D721Med (cell line): ENCODE measurements at places on chromosomes 12 and 14.

- no peak for DNase-seq
These were observed 31.1 kb downstream of the IRF2BPL start for GRCh38 chr14:76997257-76997970.

DNA sequence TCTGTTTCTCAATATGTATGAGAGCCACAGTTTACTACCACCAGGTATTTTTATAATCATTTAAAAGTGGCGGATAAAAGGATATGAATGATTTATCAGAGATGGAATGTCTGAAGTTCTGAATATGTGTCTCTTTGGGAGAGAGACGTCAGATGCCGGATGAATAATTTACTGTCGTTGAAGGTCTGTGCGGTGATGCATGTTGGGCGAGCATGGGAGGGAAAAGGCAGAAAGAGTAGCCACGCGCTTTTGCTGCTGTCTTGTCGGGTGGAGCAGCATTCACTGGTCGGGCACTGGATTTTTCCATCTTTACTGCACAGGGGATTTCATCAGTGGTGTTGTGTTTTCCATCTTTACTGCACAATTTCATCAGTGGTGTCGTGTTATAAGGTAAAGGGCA is 65.6 kb downstream of the SYNE2 start:
- no peak for DNase-seq

DNA sequence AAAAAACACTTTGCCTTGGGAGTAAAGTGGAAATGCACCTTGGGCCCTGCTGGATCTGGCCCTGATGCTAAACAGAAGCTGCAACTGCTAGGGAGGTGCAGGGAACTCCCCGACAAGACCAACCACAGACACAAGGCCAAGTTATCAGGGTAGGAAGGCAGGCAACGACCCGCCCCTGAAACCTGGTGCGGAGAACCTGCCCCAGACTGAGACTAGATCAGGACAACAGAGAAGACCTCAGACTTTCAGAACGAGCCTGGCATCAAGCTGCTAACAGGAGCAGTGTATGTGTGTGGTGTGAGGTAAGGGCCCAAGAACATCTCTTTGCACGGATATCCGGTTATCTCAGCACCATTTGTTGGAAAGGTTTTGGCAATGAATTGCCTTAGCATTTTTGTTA is 233.7 kb upstream of the RTL1 start:
- no peak for DNase-seq

- no peak for DNase-seq
These were observed 13.7 kb downstream of the NID2 start for GRCh38 chr14:52055167-52055566.

DNA sequence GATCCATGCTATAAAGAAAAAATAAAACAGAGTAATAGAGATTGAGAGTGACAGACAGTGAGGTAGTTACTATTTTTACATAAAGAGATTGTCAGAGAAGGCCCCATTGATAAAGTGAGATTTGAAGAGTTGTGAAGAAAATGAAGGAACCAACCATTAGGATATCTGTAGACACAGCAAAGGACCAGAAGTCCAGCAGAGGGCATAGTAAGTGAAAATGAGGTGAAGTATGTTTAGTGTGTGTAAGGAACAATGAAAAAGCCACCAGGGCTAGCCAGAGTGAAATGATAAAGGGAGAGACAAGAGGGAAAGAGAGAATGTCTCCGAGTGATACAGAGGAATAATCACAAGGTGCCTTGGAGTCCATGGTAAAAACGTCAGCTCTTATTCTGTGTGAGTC is 411.0 kb downstream of the NELL2 start:
- no peak for DNase-seq

DNA sequence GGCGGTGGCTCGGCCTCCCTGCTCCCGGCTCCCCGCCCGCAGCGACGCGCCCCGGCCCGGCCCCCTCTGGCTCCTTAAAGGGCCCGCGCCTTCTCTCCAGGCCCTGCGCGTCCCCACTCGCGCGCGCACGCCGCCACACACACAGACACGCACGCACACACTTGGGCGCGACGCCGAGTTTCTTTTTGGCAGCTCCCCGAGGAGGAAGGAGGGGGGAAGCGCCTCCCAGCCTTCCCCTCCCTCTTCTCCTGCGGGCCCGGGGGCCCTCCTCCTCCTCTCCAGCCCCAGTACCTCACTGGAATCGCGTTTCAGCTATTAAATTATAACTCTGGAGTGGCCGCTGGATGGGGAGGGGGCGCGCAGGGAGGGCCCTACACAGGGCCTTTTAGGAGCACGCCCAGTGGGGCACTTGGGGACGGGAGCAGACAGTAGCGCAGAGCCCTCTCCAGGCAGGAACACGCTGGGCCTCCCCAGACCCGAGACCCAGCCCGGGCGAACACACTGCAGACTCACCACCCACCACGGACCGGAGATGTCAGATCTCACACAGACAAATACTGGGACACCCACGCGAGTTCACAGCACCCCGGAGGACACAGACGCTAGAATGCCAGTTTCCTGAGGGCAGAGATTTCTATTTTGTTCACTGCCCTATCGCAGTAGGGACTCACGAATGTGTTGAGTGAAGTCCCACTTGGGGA is 411 bp upstream of the NCOR2 start:
- DNase-seq: peak; percentile 85

GRCh38 chr12:85955127-85955526 is 81.0 kb downstream of the NTS start:
- no peak for DNase-seq

- no peak for DNase-seq
These were observed 212.5 kb downstream of the CHST11 start for GRCh38 chr12:104669089-104669721.

DNA sequence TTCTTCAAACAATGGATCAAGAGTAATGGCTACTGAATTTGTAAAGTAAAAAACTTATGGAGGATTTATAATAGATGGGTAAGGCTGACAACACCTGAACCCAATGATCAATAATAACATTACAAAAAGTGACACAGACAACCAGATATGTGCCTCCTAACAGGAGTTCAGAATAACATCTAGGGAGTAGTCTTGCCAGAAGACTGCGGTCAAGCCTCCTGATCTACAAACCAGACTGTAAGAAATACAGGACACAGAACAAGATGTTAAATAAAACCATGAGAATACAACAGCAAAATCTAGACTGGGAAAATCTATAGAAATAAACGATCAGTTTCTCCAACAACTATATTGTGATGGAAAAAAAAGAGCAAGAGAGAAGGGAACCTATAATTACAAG is 262.6 kb upstream of the TMTC1 start:
- no peak for DNase-seq

GRCh38 chr12:75805320-75805719 is 226.3 kb downstream of the PHLDA1 start:
- DNase-seq: no peak

DNA sequence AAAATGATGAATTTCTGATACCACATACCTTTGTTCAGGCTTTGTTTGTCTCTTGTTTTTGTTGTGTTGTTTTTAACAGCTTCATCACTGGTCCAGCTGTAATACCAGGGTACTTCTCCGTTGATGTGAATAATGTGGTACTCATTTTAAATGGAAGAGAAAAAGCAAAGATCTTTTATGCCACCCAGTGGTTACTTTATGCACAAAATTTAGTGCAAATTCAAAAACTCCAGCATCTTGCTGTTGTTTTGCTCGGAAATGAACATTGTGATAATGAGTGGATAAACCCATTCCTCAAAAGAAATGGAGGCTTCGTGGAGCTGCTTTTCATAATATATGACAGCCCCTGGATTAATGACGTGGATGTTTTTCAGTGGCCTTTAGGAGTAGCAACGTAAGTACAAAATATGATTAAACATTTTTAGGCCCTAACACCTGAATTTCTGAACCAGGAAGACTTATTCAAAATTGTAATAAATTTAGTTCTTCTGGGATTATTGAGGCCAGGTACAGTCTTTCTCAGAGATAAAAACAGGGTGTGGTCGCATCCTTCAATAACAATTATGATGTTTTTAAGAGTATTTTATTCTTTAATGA is 22.4 kb downstream of the RXYLT1 start:
- no peak for DNase-seq

DNA sequence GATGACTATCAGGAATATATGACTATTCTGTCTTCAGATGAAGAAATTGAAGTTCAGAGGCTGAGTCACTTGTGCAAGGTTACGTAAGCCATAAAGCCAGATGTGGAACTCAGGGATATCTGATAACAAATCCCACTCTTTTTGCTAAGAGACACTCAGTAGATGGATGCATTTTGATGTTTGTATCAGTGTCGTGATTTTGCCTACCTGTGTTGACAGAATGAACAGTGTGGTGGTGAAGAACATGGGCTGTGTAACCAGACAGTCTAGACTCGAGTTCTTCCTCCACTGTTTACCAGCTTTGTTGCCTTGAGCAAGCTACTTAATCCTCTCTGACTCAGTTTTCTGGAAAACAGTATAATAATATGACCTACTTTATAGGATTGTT is 93.9 kb downstream of the DAAM1 start:
- no peak for DNase-seq

GRCh38 chr12:89882792-89883191 is 174.2 kb upstream of the ATP2B1 start:
- DNase-seq: no peak

GRCh38 chr12:109113661-109114321 is 2.6 kb upstream of the ACACB start:
- no peak for DNase-seq

DNA sequence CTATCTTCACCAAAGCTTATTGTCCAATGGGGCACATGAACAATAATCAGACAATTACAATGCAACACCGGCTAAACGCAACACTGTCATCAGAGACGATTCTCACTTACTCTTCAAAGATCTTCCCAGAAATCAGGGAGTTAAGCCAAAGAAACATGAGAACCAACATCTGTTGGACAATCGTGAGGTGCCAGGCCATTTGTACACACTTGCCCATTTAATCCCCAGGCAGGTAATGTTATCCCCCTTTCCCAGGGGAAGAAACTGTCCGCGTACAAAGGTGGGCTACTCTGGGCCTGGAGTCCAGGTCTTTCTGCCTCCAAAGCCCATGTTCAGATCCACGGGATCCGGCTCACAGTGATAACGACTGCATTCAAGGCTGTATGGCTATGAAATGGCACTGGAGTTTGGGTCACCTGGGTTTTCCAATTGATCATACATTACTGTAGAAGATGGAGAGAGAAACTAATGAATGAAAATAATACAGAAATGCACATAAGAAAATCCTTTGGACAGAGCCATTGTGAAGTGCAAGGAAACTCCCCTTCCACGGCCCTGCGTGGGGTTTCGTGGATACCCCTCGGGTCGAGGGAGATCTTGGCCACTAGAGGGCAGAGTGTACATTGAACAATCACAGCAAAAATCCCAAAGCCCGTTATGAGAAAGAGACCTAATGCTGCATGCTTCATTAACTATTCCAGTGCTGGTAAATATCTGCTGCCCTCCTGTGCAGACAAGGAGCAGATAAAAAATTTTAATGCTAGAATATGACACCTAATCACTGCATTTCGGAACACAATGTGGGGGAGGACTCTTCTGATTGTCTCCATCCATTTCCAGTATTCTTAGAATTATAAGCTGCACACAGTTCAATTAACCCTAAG is 111.4 kb downstream of the EGLN3 start:
- peak; percentile 39 for DNase-seq

DNA sequence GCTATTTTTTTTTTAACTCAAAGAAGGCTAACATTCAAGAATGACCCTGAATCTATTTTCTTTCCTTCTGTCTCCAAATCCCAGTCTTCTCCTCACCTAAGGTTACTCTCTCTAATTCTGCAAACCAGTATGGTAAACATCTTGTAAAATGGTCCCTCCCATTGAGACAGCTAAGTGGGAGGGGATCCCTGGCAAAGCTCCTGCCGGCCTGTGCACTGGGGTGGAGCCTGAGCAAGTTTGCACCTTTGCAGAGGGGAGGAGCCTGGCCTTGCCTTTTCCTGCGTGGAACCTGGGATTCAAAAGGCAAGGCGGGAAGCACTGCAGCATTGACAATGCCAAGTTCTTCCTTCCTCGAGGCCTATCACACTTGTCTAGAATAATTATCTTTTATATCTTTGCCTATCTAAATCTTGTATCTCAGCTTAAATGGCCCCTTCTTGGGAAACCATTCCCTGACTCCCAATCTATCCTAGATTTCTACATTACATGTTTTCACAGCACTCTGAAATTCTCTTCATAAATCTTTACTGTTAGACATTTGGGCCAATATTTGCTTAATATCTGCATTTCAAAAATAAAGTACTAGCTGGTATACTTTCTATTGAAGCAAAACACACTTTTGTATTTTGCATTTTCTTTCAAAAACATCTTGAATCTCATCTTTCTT is 83.0 kb downstream of the EPS8 start:
- DNase-seq: no peak

- DNase-seq: no peak
These were observed 696.6 kb downstream of the DIO2 start for GRCh38 chr14:79514700-79515099.

- DNase-seq: no peak
These were observed 375.1 kb downstream of the GRIN2B start for GRCh38 chr12:13606290-13606689.
